ENCODE measurements at places on chromosomes 1 and 21.

DNA sequence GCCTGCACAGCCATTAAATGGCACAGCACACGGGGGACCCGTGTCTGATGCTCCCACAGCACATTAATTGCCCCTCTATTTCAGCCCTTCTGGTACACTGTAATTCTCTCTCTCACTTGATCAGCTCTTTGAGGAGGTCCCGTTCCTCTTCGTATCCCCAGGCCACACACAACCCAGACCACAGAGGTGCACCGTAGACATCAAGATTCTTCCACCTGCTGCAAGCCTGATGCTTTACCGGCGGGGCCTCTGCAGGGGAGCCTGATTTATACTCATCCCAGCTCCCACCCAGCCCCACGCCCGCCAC, 759 bp downstream of the SMYD3 start:
- DNase-seq = no peak

DNA sequence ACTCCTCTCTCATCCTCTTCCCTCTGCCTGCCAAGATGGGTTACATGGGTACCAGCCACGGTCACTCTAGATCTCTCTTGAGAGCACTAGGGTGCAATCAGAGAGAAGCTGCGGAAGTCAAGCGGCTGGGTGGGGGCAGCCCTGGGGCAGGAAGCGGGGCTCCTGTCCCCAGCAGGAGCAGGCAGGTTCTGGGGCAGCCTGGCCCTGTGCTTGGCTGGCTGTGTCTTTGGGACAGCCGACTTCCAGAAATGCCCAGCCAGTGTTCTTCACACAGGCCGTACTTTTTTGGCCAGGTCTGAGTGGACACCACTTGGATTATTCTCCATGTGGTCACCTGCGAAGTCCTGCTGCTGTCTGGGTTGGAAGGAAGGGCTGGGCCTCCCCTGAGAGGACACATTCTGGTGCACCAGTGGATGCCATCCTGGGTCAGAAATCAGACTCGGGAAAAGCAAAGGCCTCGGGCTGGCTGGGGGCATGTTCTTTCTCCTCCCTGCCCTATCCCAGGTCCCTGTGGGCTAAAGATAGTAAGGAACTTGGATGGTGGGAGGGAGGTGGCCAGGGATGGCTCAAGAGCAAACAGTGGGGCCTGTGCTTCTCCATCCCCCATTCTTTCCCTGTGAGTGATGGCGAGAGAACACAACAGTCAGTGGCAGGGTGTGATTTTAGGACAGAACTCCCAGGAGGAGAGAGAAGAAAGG, 93.7 kb downstream of the ITPKB start:
- DNase-seq = no peak

DNA sequence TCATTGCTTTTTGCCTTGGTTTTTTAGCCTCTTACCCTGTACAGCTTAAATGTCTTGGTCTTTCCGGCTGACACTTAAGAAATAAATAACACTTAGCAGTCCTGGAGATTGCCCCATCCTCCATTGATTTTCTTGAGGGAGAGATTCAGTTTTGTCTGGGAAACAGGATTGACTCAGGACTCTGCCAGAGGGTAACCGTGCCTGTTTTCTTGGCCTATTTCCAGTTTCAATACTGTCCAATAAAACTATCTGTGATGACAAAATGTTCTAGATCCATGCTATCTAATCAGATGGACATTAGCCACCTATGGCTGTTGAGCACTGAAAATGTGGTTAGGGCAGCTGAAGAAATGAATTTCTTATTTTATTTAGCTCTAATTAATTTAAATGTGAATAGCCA, 216.1 kb downstream of the DUSP10 start:
- no peak for DNase-seq

- no peak for DNase-seq
Observed at GRCh38 chr1:97089173-97089572, 367.6 kb downstream of the PTBP2 start.

GRCh38 chr1:62728963-62729362, 40.8 kb upstream of the DOCK7 start:
- DNase-seq = no peak

DNA sequence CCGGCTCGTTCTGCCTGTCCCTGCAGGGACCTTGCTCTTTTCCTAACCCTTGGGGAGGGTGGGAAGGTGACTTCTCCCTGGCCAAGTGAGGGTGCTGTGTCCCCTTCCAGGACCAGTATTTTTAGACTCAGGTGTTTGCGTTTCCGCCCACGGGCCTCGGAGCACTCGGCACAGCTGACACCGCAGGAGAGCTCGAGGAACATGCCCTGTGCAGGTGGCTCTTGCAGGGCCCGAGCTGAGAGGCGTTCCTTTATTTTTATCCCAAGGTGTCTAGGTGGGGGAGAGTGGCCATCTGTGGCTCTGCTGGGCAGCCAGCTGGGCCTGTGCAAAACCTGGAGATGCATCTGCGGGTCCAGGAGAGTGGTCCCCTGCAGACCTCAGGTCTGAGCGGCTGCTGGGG, 16.0 kb downstream of the PLCH2 start:
- no peak for DNase-seq

- DNase-seq = no peak
Observed at GRCh38 chr1:168453056-168453455, 90.7 kb downstream of the XCL2 start.

DNA sequence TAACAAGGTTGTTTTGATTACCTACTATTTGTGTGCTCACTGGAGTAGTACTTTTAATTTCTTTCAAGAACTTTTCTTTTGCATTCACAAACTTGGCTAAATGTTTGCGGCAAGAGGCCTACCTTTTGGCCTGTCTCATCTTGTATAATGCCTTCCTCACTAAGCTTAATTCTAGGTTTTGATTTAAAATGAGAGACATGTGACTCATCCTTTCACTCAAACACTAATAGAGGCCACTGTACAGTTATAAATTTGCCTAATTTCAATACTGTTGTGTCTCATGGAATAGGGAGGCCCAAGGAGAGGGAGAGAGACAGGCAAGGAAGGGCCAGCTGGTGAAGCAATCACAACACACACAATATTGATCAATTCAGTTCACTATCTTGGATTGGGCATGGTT, 66.1 kb downstream of the ZNF644 start:
- no peak for DNase-seq

DNA sequence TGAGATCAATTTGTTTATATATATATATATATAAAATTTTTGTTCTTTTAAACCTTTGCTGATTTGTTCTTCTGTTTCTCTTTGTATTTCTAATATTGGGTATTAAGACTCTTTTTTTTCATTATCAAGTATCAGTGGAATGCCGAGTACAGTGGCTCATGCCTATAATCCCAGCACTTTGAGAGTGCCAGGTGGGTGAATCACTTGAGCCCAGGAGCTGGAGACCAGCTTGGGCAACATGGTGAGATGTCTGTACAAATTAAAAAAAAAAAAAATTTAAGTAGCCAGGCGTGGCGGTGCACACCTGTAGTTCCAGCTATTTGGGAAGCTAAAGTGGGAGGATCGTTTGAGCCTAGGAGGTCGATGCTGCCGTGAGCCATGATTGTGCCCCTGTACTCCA, 67.1 kb downstream of the MAST2 start:
- no peak for DNase-seq

DNA sequence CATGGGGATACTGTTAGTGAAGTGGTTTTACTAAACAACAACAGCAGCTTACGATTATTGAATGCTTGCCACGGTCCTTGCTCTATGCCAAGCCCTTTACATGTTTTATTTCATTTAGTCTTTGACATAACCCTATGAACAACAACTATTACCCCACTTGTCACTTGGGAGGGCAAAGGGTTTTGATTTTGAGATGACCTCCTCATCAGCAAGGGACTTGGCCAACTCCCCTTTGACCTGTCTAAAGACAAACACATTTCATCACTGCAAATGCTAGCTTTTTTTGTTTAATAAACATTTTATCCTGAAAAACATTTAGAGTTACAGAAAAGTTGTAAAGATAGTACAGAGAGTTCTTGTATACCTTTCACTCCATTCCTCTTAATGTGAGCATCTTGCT, 152.5 kb upstream of the WNT4 start:
- no peak for DNase-seq

DNA sequence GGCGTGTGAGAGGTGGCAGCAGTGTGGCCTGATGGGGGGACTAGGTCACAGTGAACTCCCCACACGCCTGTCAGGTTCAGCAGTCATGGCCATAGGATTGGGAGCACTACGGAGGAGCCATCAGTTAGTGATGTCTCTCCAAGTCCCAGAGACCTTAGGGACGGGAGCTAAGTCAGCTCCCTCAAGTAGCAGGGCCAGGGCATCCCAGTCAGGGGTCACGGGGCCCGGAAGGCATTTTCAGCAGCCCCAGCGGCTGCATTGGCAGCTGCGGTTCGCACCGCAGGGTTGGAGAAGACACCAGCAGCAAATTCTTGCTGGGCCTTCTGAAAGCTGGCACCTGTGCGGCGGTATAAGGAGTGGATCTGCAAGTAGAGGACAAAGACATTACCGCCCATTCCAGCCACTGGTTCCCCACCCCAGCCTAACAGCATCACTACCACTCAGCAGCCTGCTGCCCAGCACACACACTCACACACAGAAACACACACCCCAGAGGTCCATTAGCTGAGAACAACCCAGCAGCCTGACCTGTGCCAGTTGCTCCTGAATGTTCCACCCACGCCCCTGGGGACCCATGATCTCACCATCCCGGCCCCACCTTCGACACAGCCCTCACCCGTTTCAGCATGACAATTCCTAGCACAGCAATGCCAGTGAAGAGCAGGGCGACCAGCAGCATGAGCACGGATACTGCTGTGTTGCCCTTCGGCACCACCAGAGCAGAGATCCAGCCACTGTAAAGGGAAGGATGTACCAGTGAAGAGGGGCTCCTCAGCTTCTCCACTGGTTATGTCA, 972 bp upstream of the ENTREP3 start:
- no peak for DNase-seq

DNA sequence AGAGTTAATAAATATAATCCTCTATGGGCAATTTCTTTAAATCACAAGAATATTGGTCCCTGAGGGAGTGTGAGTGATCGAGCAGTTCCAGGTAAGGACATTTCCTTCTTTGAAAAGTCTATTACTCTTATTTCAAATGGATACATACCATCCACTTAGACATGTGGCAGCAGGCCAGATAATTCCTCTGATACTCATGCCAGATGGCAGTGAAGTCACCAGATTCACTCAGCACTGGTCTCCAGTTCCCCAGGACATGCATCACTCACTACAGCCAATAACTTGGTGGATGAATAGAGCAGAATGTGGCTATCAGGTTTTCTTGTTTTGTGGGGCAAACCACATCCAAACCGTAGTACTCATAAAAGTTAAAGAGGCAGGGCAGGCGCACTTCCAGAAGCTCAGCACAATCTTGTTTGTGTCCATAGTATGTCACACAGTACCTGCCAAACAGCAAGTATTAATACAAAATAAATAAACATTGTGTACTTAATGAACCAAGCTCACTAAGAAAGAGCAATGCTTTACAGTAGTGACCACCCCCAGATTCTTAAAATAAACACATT, 74.2 kb upstream of the CD53 start:
- DNase-seq = no peak

DNA sequence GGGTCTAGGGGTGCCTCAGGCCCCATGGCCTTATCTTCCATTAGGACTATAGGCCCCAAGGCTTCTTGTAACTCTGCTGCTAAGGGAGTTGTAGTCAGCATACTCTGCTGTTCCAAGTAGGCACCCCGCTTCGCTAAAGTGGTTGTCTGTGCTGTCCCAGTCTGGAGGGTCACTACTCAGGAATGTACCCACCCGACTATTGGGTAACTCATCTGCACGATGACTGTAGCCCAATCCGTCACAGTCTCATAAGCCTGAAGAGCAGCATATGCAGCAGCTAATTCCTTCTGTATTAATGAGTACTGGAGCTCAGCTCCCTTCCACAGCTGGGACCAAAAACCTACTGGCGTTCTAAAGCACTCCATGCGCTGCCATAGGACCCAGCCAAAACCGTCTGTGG, 111.0 kb downstream of the GDAP2 start:
- no peak for DNase-seq

- no peak for DNase-seq
Observed at GRCh38 chr1:247883346-247883745, 12.0 kb upstream of the OR2W3 start.

- DNase-seq = no peak
Observed at GRCh38 chr21:38211321-38211720, 45.5 kb upstream of the KCNJ15 start.

DNA sequence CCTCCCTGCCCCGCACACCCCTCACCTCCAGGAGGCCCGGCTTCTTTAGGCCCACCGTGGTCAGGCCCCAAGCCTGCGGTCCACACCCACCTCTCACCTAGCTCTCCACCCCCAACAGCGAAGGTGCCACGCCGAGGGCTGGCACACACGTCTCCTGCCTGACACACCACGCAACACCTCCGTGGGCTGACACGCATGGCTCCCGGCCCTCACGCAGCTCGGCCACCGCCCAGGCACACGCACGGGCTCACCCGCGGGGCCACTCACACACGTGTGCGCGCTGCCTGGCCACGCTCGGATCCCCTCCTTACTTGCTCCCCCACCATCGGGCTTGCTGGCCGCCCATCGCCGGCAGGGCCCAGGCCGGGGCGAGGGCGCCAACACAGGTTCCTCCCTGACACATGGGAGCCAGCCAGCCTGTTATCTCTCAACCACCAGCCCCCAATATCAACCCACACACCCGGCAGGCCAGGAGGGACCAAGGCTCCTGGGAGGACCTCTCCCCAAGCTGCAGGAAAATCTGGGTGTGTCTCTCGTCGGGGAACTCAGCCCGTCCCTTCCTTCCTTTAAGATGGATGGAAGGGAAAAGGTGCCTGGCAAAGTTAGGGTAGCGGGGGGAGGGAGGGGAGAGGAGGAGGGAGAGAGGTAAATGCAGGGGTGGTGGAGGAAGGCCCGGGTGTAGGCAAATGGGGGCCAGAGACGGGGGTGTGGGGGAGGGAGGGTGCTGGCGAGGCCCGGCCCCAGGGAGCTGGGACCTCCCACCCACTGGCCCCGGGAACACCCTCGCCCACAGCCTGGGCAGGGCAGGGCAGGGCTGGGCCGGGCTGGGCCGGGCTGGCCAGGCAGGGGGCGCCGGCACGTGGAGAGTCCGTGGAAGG, 546 bp downstream of the ELOVL1 start:
- peak; percentile 49 for DNase-seq

DNA sequence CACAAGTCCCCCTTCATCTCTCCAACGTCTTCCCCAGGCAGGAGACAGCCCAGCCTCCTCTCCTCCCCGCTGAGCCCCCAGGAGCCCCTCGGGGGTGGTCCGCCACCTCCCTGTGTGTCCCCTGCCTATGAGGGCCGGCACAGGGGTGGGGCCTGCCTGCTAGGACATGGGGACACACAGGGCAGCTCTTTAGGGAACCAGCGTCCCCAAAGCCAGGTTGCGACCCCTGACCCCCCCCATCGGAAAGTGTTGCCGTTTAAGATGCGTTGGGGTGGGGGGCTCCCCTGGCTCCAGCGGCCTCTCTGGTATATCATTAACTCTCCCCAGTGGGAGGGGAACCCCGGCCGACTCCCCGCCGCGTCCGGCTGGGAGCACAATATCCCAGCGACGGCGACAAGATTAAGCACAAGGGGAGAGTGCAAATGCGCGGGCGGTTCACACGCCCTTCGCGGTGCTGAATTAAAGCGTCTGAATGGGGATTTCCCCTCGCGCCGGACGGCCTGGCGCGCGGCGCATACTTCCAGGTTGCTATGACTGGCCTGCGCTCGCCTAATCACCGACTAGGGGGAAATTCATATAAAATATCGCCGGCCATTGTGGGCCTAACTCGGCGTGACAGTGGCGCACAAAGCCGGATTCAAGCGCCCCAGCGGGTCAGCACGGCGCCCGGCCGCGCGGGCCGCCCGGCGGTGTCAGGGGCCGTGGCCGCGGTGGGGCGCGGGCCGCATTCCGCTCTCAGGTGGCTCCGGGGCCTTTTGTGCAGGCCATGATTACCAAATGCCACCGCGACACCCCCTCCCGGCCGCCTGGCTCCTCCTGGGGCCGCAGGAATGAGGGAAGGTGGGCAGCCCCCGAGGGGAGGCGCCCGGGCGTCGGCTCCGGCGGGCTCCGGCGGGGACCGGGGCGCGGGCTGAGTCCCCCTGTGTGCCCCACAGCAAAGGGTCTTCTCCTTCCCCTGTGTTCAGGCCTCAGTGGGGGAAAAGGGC, 30.9 kb downstream of the WNT3A start:
- DNase-seq = no peak

Data from 8988T (cell line).